ENCODE measurements at places on chromosomes 4 and X.

DNA sequence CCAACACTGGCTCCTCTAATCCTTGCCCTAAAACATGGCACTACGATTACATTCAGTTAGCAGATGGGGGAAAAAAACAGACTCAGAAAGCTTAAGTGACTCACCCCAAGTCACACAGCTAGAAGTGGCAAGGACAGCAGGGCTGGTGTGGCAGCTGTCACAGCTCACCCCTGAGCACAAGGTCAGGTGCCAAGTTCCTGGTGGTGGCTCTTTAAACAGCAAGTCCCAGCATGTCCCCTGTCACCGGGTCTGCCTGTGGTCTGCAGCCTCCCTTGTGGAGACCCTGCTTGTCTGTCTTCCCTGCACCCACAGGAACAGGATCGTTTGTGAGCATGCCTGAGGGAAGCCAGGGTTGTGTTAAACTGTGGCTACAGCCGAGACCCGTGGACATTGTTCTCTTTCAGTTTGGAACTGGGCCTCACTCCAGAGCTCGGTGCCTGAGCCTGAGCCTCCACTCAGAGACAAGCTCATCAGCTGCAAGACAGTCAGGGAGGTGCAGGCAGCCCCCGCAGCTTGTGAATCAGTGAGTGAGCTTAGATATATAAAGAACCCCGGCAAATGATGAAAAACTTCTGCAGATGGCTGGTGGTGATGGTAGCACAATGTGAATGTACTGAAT is 260.8 kb downstream of the BCOR start:
- no peak for DNase-seq

GRCh38 chrX:138481649-138482048 is 229.9 kb downstream of the FGF13 start:
- DNase-seq = no peak

DNA sequence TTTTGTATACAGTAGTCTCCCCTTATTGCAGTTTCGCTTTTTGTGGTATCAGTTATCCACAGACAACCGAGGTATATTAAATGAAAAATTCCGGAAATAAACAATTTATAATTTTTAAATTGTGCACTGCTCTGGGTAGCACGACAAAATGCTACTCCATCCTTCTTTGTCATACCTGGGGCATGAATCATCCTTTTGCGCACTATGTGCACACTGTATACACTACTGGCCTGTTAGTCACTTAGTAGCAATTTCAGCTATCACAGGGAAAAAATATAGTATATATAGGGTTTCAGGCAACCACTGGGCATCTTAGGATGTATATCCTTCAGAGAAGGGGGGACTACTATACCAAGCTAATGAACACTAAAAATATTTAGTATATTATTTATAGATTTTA is 198.8 kb upstream of the FAT4 start:
- no peak for DNase-seq

DNA sequence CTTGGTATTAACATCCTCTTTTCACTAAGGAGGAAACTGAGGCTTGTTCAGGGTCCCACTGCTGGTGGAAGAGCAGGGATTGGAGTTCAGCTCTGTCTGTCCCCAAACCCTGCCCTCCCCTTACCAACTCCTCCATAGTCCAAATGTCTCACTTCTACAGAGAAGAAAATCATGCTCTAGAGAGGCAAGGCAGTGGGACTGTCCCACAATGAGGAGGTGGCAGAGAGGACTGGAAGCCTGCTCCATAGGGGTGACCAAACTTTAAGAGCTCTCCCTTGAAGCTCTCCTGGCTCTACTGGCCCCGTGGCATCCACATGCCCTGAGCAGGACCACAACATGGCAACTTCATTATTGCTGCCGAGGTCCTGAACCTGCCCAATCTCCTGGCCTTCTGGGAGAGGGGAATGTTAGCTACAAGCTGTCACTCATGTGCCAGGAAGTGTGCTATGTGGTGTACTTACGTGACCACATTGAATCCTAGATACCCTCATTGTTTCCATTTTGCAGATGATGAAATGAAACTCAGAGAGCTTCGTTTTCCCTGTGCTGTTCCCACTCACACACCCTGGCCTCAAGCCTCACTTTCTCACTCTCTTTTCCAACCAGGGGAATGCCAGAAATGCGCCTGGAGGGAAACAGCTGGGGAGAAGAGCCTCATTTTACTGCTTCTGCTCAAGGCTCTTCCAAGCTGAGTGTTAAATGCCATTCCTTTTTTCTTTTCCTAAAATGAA is 71.5 kb downstream of the ANAPC4 start:
- no peak for DNase-seq

DNA sequence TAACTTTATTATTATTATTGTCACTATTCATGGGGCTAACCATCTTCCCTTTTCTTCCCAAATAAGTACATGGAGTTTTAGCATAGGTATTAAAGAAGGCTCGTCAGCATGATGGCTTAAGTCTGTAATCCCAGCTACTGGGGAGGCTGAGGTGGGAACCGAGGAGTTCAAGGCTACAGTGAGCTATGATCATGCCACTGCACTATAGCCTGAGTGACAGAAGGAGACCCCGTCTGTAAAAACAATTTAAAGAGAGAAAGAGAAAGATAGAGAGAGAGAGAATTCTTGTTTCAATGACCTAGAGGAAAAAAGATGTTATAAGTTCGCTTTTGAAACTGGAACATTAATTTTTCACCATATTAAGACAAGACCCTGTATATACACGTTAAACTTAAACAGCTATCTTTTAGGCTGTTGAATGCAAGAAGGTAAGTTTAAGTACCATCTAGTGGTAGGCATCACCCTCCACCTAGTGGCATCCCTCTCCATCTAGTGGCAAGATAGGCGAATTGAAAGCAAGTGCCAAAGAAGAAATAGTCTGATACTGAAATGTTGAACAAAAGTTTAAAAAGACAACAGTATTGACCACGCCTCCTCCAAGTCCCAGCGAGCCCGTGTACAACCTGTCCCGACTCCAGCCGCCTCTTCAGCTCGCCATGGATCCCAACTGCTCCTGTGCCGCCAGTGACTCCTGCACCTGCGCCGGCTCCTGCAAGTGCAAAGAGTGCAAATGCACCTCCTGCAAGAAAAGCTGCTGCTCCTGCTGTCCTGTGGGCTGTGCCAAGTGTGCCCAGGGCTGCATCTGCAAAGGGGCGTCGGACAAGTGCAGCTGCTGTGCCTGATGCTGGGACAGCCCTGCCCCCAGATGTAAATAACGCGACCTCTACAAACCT is 26.0 kb upstream of the YTHDC1 start:
- peak; percentile 44 for DNase-seq

GRCh38 chr4:113263274-113263673 is 213.8 kb downstream of the ANK2 start:
- DNase-seq = no peak

GRCh38 chr4:99832321-99832720 is 15.7 kb downstream of the DAPP1 start:
- DNase-seq = no peak

DNA sequence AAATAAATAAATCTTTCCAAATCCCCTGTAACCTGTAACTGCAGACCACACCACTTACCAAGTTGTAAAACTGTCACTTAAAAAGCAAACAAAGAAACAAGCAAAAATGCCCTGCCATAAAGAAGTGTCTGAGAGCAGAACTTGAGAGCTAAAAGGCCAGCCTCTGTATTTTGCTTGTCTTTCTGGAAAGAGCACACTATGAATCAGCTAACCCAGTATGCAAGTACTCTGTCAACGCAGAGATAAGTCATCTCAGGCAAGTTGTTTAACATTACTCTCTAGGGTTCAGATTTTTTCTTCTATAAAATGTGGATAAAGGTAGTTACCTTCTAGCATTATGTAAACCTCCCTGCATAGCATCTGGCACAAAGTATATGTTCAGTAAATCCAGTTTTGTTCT is 134.8 kb downstream of the HS3ST1 start:
- DNase-seq = no peak

- DNase-seq = no peak
Observed at GRCh38 chr4:54541426-54542118, 116.2 kb upstream of the KIT start.

DNA sequence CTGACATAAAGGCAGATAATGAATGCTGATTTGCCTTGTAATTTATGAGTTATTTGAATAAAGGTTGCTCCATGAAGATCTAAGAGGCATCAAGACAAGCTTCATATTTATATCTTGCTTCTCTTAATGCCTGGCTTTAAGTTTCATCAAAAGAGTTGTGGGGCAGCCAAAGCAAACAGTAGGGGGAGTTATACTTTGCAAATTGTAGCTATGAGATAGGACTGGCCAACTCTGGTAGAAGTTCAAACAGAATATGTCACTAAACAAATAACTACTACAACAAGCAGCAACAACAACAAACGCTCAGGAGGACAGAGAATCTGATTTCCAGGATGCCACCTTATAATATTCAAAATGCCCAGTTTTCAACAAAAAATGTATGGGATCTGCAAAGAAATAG is 69.1 kb upstream of the PLAC1 start:
- DNase-seq = no peak

- no peak for DNase-seq
Observed at GRCh38 chrX:100870527-100870926, 3.6 kb downstream of the NOX1 start.

DNA sequence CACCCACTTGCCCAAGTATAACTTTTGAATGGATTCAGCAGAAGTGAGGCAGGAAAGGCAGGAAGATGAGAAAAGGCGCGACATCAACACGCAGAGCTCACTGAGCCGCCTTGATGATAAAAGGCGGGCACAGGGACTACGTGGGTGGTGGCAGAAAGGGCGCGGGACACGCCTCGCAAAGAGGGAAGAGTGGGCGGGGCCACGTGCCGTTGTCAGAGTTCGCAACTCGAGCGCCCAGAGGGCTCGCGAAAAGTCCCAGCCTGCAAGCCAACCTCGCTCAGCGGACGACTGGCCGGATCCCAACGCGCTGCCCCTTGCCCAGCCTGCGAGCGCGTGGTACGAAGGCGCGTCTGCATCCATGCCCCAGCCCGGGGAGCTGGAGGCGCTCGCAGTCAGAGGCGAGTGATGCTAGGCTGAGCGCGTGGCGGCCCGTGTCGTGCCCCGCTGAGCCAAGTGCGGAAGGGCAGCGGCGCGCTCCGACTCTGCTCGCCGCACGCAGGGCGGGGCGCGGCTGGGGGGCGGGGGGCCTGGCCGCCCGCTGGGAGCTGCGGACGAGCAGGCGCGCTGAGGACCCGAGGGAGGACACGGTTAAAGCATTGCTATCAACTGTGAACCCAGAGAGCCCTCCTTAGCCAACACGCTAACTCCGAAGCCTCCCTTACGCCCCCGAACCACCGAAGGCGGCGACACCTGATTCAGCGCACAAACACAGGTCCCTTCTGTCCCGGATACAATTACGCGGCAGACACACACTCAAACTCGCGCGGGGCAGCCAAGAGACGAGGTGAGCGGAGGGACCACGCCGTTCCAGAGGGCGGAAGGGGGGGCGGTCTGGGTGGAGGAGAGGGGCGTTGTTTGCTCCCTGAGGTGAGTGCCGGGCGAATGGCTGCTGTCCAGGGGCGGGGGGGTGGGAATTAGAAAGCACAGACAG is at the start of gene UGT8:
UGT8 (plus strand) TSS at position 617 of the 931 bp plus-strand sequence. CDS start 24,074 bp downstream, outside the sequence.
- DNase-seq = peak; percentile 26

DNA sequence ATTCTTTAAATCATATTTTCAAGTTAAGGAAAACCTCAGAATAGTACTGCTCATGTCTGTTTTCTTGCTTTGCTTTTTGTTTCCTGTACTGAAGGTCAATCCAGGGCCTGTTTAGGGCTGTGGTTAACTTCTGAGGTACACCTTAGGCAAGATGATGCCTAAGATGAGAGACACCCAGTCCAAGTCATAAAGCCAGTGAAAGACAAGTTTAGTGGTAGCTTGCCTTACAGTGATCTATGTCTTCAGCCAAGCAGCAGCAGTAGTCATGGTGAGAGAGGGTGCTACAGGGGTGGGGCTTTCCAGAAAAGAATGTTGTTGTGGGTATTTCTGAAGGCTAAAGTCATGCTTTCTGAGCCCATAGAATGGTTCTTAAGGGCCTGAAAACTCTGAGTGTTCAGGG is 173.7 kb downstream of the VSIG4 start:
- peak; percentile 17 for DNase-seq

- peak; percentile 59 for DNase-seq
Observed at GRCh38 chrX:131812847-131813825, 210.0 kb upstream of the STK26 start.

DNA sequence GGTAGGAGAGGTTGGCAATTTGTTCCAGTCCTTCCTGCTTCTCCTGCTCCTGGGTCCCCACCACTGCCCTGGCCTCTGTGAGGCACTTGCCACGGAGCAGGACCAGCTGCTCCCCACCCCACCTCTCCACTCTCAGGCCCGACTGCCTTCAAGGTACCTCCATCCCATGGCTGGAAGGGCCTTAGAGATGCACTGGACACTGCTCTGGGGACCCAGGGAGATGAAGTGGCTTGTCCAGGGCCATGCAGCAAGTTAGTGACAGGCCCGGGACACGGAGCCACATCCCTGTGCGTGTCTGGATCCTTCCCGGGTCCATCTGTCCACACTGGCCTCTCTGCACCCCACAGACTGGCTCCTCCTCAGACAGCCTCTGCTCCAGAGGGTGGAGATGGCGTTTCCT is 105.3 kb downstream of the CPZ start:
- DNase-seq = no peak

DNA sequence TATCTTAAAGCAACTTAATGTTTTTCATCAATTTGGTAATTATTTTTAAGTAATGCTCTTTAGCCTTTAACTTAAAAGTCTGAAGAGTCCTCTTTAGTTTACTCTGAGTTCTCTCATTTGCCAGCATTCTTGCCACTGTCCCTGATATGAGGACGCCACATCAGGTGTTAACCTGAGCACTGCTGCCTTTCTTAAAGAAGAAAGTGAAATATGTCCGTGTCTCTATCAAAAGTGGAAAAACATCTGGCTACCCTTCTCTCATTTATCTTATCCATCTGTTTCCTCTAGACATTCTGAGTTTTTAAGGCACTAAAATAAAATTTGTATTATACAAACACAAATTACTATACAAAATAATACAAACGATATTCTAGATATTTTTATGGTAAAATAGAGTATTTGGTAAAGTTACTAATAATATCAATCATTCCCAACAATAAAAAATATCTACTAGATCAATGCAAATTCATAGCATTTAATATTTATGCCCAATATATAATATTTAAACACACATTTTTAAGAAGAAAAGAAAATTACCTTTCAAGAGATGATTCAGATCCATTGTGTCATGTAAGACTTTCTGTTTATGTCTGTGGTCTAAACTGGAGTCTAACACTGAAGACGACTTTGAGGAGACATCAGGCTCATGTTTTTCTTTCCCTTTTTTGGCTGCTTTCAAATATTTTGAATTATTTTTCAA is 14.0 kb downstream of the CFAP97 start:
- DNase-seq = no peak

GRCh38 chr4:61489927-61490326 is 289.8 kb downstream of the ADGRL3 start:
- DNase-seq = no peak
